ENCODE measurements at places on chromosomes 2 and 18.

DNA sequence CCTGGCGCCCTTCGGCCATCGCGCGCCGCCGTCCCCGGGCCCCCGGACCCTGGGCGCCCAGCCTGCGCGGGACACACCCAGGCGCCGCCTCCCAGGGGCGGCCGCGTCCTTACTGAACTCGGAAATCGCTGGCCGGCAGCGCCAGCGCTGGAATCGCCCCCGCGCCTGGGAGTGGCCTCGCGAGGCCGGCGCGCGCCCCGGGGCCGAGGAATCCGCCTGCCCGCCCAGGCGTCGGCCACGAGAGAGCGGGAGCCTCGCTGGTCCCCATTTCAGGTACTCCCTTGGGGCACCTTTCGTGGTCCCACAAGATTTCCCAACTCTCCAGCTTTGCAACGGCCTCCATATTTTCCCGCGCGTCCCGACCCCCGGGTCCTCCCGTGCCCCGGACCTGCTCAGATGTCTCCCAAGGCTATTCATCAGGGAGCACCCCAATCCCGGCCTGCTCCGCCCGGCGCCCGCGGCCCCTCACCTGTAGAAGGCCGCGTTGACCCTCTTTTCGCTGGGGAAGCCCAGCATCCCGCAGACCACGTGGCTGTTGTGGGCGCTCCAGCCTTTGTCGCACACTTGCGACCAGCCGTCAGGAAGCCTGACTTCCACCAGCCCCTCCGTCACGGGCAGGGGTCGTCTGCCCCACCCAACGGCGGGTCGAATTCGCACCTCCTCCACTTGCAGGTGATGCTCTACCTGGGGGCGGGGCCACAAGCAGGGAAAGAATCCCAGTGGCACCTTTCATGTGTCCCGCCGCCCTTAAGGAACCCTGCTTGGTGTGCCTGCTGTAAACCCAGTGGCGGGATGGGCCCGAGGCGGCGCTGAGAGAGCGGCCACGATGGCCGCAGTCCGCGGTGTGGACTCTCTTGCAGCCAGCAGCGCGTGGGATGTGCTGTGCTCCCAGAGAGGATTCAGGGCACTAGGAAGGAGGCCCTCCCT lies 4.6 kb downstream of the LOXL3 start:
- no peak for DNase-seq

- no peak for DNase-seq
Measured at GRCh38 chr18:55483266-55483871, 104.6 kb downstream of the TCF4 start.

- DNase-seq = no peak
Measured at GRCh38 chr2:58512878-58513277, 271.8 kb upstream of the FANCL start.

GRCh38 chr2:173387079-173387478 lies 32.4 kb downstream of the CDCA7 start:
- DNase-seq = no peak

GRCh38 chr2:3446381-3446780 lies 66.9 kb downstream of the TRAPPC12 start:
- no peak for DNase-seq

- DNase-seq = no peak
Measured at GRCh38 chr18:50162486-50163304, 32.3 kb downstream of the MYO5B start.

DNA sequence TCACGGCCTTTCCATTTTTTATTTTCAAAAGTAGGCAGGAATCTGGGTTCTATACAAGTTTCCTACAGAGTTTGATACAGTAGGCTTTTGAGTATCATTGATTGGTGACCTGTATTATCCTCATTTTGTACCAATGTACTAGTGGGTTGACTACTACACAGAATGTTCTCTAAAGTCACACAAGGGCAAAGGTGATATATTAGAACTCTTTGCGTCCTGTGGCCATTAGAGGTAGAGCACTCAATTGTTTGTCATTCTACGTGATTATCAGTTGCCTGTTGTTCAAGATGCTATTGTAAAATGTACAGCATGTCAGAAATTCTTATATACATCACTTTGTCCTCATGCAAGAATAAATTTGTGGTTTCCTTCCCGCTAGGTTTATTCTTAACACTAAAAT lies 24.8 kb downstream of the WDR75 start:
- no peak for DNase-seq

GRCh38 chr18:55529581-55529980 lies 58.4 kb downstream of the TCF4 start:
- DNase-seq = no peak

DNA sequence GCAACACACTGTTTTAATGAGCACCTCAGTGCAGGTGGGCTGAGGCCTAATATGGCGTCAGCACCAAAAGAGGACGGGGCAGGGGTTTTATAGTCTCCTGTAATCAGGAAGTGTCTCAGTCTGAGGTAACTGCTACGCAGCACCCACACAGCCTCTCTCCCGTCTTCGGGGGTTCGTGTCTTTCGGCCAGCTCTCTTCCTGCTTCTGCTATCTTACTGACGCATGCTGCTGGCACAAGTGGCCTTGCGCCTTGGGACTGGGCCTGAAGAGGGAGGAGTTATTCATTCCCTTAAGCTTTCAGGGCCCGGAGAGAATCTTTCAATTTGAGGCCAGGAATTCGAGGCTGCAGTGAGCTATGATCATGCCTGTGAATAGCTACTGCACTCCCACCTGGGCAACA lies 14.5 kb upstream of the PAPOLG start:
- DNase-seq = no peak

- DNase-seq = no peak
Measured at GRCh38 chr2:136253288-136254004, 135.5 kb upstream of the CXCR4 start.

- no peak for DNase-seq
Measured at GRCh38 chr18:5309888-5310470, 14.5 kb upstream of the ZBTB14 start.

GRCh38 chr2:160356485-160356884 lies 137.1 kb downstream of the RBMS1 start:
- DNase-seq = no peak

DNA sequence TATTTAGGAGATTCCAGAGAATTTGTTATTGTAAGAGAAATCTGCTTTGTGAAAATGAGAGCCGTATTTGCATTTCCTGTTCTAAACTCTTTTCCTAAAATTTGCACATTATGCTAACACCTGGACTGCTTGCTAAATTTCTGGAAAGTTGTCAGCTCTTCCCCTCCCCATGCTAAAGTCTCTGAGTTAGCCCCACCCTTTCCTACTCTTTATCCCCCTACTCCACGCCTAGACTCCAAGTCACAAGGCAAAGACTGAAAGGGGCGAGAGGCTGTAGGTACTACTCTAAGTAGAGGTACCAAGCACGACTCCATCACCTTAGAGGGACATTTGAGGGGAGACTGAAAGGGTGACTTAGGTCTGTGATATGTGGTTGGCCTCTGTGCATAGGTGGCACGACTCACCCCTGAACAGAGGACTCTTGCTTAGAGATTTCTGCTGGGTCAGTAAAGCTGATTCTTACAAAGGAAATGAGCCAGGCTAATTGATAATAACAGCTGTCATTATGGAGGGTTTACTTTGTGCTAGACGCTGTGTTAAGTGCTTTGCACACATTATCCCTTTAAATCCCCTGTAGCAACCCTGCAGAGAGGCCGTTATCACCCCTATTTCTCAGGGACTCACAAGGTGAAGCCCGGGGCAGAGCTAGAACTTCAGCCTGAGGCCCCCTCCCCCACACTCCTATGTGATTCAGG lies 373.5 kb downstream of the EN1 start:
- DNase-seq = no peak

GRCh38 chr2:162113088-162113775 lies 38.8 kb downstream of the GCG start:
- no peak for DNase-seq

- no peak for DNase-seq
Measured at GRCh38 chr2:100784681-100785080, 35.3 kb upstream of the NPAS2 start.

GRCh38 chr2:228916416-228917090 lies 354.5 kb downstream of the PID1 start:
- no peak for DNase-seq

GRCh38 chr2:116340690-116341089 lies 1473.8 kb upstream of the DDX18 start:
- DNase-seq = no peak

GRCh38 chr18:78430131-78430758 lies 549.4 kb upstream of the SALL3 start:
- no peak for DNase-seq

- DNase-seq = no peak
Measured at GRCh38 chr2:20111311-20112131, 60.1 kb upstream of the LAPTM4A start.

GRCh38 chr2:96524482-96525210 lies 11.9 kb upstream of the ARID5A start:
- DNase-seq = no peak

DNA sequence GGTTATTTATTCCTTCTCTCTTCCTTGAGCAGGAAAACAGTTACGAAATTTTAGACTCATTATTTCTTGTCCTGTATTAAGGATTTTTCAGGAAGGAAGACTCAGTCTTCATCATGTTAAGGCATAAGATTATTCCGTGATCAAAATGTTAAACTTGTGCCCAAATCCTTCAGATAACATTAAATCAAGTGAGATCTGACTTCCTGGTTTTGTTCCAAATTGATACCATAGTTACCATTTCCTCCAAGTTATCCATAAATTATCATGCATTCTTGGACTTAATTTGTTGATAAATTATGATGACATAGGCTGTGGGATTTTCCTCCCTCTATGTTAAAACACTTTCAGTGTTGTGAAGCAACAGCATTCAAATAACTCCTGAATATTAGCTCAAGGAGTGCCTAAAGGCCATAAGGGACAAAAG lies 31.9 kb downstream of the EFEMP1 start:
- no peak for DNase-seq

GRCh38 chr2:80689106-80689505 lies 384.6 kb upstream of the LRRTM1 start:
- no peak for DNase-seq

DNA sequence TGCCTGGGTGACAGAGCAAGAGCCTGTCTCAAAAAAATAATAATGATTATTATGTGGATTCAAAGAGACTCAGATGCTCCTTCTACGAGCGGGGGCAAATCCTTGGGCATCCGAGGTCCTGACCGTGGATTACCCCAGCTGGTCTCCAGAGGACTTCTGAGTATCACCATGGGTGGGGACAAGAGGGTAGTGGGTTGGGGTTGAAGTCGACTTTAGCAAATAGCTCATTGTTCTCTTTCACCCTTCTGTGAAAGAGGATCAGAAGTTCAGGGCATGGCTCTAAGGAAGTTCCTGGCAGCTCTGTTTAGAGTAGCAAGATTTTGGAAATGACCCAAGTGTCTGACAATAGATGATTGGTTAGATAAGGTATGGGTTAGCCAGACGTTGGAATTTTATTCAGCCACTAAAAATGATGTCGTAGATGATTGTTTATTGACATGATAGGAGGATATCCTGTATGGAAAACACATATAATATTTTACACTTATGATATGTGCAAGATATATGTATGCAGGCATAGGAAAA lies 59.0 kb upstream of the SPRED2 start:
- no peak for DNase-seq

GRCh38 chr18:64055019-64055418 lies 85.1 kb downstream of the SERPINB8 start:
- DNase-seq = no peak

DNA sequence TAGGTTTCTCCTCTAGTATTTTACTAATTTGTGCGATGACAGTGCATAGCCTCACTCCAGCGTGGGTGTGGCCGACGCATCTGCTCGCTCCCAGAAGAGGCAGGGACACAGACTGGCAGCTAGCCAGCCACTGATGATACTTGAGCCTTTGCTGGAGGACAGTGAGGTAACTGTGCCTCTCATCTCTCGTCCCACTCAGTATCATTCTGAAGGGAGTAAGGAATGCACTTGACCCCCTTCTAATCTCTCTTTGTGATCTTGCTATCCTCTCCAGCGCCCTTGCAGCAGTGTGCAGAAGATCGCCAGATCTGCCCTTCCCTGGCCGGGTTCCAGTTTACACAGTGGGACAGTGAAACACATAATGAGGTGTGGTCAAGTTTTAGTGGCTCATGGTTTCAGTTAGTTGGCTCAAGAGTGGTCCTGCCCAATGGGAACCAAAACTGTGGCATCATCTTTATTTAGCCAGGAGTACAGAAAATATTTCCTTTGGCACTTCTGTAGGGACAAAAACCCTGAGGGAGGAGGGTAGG lies 17.5 kb downstream of the NCAPH start:
- DNase-seq = no peak

DNA sequence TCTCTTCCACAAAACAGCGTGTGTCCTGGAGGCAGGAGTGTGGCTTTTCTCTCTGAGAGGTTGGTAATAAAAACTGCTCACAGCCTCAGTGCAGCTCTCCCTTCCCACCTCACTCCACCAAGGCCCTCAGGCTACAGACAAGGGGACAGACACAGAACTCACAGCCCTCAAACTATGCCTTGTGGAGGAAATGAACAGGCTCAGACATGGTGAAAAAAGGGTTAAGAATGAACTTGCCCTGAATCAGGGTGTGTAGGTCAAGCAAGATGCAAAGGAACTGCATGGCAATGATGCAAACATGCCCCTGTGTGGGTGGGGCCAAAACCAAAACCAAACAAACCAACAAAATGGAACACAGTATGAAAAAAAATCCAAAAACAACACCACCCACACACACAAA lies 125.8 kb downstream of the GALNT14 start:
- no peak for DNase-seq

- DNase-seq = no peak
Measured at GRCh38 chr18:23793985-23794867, 105.0 kb downstream of the LAMA3 start.

DNA sequence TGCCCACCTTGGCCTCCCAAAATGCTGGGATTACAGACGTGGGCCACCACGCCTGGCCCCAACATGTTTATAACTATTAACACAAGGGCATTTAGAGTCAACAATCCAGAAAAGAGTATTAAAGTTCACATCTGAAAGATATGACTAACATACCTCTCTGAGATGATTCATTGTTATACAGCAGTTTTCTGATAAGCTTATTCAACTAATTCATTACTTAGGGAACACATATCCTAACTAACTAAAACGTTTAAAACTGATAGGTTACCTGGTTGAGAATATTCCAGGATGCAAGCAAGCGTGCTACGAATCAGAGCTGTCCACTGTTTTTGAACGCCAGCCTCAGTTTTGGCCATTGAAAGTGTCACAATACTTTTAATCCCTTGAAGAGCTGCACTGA lies 34.0 kb upstream of the STRN start:
- no peak for DNase-seq

- no peak for DNase-seq
Measured at GRCh38 chr2:121577381-121577780, 46.7 kb downstream of the RNU4ATAC start.

DNA sequence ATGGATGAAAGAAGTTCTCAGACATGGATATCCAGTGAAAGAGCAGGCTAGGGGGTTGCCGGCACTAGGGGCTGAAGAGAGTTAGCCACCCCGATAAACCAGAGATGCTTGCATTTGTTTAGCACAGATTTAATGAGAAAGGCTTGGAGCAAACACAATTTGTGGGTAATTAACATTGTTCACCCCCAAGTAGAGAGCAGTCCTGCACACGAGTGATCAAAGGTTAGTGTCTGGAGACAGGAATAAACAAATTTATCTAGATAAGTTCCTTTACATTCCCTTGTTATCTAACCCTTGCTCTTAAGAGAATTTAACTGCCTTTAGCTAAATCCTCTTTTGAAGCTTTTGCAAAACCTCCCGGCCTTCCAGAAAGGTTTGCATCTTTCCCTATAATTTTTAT lies 23.9 kb downstream of the HTR2B start:
- DNase-seq = no peak

- no peak for DNase-seq
Measured at GRCh38 chr2:60992985-60993392, 24.5 kb upstream of the PEX13 start.
